Naive thymus-derived CD8-positive, alpha-beta T cell (primary cell): ENCODE measurements at places on chromosomes 16 and 17. TPM values are rescaled to one million over a fixed set of nuclear protein-coding genes. Genes with fewer than 3 reads are reported as not detected.

GRCh38 chr16:17149904-17150483, 320.8 kb downstream of the XYLT1 start:
- peaks cover 6% of the 10 kb centered on the region for H3K4me1 ChIP-seq
- no peaks in the 10 kb centered on the region for H3K27me3 ChIP-seq
- H3K4me3 ChIP-seq: no peak overlapping the region
- no peak for DNase-seq

GTF3C1 gene
- polyA plus RNA-seq: 36.1 TPM

DNA sequence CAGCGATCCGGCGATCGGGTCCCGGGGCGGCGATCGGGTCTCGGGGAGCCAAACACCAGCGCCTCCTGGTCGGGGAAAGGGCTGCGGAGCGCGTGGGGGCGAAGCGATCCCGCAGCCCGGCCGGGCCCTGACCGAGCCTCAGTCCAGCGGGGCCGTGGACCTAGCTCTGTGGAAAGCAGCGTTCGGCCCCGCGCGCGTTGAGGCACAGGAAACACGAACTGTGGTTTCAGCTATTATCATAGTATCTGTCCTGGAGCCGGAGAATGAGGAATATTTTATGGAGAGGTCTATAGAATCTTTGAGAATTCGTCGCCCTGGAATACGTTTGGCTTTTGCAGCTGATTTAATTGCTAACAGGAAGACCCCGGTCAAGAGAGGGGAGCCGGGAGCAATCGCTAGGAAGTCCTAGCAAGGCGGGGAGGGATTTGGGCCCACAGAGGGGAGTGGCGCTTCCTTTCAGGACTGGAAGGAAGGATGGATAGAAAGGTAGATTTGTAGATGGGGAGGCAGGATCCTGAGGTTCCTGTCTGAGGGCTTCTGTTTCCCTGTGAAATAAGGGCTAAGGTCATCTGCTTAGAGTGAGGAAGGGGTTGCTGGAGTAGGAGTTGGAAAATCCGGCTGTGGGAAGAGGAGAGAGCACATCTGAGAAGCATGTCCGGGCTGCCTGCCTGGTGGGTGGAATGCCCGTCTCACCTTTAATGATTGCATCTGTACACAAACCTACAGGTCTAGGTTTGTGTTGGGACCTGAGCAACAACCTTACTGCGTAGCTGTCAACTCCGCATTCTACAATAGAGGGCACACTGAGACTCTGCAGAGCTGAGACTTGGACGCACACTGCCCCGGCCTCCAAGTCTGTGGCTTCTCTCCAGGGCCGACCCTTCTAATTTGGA, 770 bp downstream of the CCNF start:
- no peak for DNase-seq
- H3K4me1 ChIP-seq: peaks cover 14% of the 10 kb centered on the region
- no peak overlapping the region for H3K27ac ChIP-seq
- peak overlapping the region; percentile 86 for H3K4me3 ChIP-seq
- peaks cover 1% of the 10 kb centered on the region for H3K27me3 ChIP-seq

GRCh38 chr16:20285993-20286499, 41.3 kb downstream of the GP2 start:
- no peaks in the 10 kb centered on the region for H3K4me1 ChIP-seq
- H3K27me3 ChIP-seq: peaks cover 9% of the 10 kb centered on the region
- H3K27ac ChIP-seq: no peak overlapping the region
- no peak overlapping the region for H3K4me3 ChIP-seq

PROCA1 gene
- polyA plus RNA-seq: 0.20 TPM

CPHXL gene
- polyA plus RNA-seq: not detected
